ENCODE measurements at places on chromosomes 1 and 21. TPM values are rescaled to one million over a fixed set of nuclear protein-coding genes. Genes with fewer than 3 reads are reported as not detected.

The IL19 gene
- total RNA-seq: not detected

The OR2L13 gene
- total RNA-seq: not detected

The LRRN2 gene
- total RNA-seq: 0.39 TPM

The VASH2 gene
- total RNA-seq: 0.54 TPM

The CFAP74 gene
- not detected for total RNA-seq

The ZNF697 gene
- 8.0 TPM for total RNA-seq

The AK4 gene
- total RNA-seq: 63.2 TPM

The LHX8 gene
- total RNA-seq: not detected

The KCNJ15 gene
- total RNA-seq: 0.44 TPM

The SIKE1 gene
- total RNA-seq: 45.2 TPM

The COL8A2 gene
- total RNA-seq: 2.5 TPM

The RHOC gene
- total RNA-seq: 292 TPM

The C1orf226 gene
- 1.7 TPM for total RNA-seq

The CD48 gene
- not detected for total RNA-seq

The KCND3 gene
- total RNA-seq: 6.0 TPM

The ETNK2 gene
- 7.5 TPM for total RNA-seq

The DEPDC1 gene
- 0.81 TPM for total RNA-seq

The KIAA1614 gene
- 7.9 TPM for total RNA-seq

The ARHGEF16 gene
- not detected for total RNA-seq

The GMEB1 gene
- 5.9 TPM for total RNA-seq

The COL6A2 gene
- 6,443 TPM for total RNA-seq

The AGPAT3 gene
- total RNA-seq: 29.2 TPM

The FAM151A gene
- total RNA-seq: not detected

The EXOC8 gene
- total RNA-seq: 11.8 TPM

The RGS2 gene
- 18.5 TPM for total RNA-seq

The B3GALT2 gene
- total RNA-seq: not detected

The IL20 gene
- not detected for total RNA-seq

The FCRL1 gene
- total RNA-seq: not detected

The TRIM58 gene
- not detected for total RNA-seq

The VAMP3 gene
- total RNA-seq: 104 TPM

The ILDR2 gene
- total RNA-seq: not detected

The PTPRC gene
- not detected for total RNA-seq

The RNU1-3 gene
- under 0.01 TPM for total RNA-seq

The ECM1 gene
- 38.7 TPM for total RNA-seq

The TYW3 gene
- 5.9 TPM for total RNA-seq

The NAV1 gene
- total RNA-seq: 115 TPM

The C1QTNF12 gene
- 0.93 TPM for total RNA-seq

The SPRR2F gene
- total RNA-seq: not detected

The UTS2 gene
- not detected for total RNA-seq

The RPS6KA1 gene
- 2.6 TPM for total RNA-seq

The AMY1C gene
- not detected for total RNA-seq

The ASB17 gene
- total RNA-seq: not detected

The PGLYRP3 gene
- not detected for total RNA-seq

The C1QB gene
- not detected for total RNA-seq

The FOXO6 gene
- not detected for total RNA-seq

All from cardiac ventricle fibroblast (primary cell).